ENCODE measurements at places on chromosomes 7 and 10. TPM values are rescaled to one million over a fixed set of nuclear protein-coding genes. Genes with fewer than 3 reads are reported as not detected.

Gene NRP1
- total RNA-seq: 168 TPM

GRCh38 chr7:149791-150636, 42.4 kb upstream of the FAM20C start:
- no peaks in the 10 kb centered on the region for H3K27me3 ChIP-seq
- H3K36me3 ChIP-seq: no peaks in the 10 kb centered on the region
- peak; percentile 52 for DNase-seq
- H3K27ac ChIP-seq: peak overlapping the region; percentile 96
- peak overlapping the region; percentile 74 for H3K4me3 ChIP-seq
- peaks cover 27% of the 10 kb centered on the region for H3K4me1 ChIP-seq

DNA sequence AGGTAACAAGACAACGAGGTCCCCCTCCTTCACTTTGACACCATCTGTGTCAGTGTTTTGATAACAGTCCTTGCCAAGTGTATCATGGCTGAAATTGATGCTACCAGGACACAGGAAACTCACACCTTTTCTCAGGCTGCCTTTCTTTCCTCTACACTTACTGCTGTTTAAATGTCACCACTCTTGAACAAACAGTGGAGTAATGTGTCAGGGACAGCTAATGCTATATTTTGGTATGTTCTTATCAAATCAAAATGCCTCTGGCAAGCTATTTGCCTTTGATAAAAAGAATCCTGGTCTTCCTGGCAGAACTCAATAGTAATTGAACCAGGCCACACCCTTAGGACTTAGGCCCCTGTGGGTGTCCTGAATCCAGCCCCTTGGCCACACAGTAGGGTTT, 692.9 kb downstream of the LRMDA start:
- H3K27ac ChIP-seq: no peak overlapping the region
- H3K4me3 ChIP-seq: no peak overlapping the region
- no peaks in the 10 kb centered on the region for H3K36me3 ChIP-seq
- peaks cover 15% of the 10 kb centered on the region for H3K4me1 ChIP-seq
- H3K27me3 ChIP-seq: no peaks in the 10 kb centered on the region

- H3K36me3 ChIP-seq: no peaks in the 10 kb centered on the region
- H3K4me3 ChIP-seq: no peak overlapping the region
- DNase-seq: no peak
- no peak overlapping the region for H3K27ac ChIP-seq
These were observed 166.3 kb downstream of the LCOR start for GRCh38 chr10:96998329-96998888.

- H3K4me1 ChIP-seq: peaks cover 79% of the 10 kb centered on the region
- peak overlapping the region; percentile 61 for H3K27ac ChIP-seq
- H3K4me3 ChIP-seq: no peak overlapping the region
- DNase-seq: peak; percentile 38
- no peaks in the 10 kb centered on the region for H3K27me3 ChIP-seq
These were observed 27.7 kb downstream of the PPP2R2D start for GRCh38 chr10:131928248-131929095.

DNA sequence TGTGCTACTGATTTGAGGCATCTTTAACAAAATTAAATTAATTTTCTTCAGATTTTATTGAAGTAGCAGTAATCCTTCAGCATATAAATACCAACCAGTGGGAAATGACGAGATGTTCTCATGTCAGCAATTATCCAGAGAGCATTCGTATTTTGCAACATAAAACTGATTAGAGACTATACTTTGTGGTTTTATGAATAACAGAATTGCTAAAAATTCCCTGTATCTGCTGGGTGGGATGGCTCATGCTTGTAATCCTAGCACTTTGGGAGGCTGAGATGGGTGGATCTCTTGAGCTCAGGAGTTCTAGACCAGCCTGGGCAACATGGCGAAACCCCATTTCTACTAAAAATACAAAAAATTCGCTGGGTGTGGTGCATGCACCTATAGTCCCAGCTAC, 56.9 kb downstream of the ATAD1 start:
- DNase-seq: no peak
- H3K4me3 ChIP-seq: no peak overlapping the region
- H3K36me3 ChIP-seq: peaks cover 32% of the 10 kb centered on the region
- H3K27ac ChIP-seq: no peak overlapping the region
- H3K4me1 ChIP-seq: peaks cover 28% of the 10 kb centered on the region

Gene FFAR4
- 0.08 TPM for total RNA-seq

DNA sequence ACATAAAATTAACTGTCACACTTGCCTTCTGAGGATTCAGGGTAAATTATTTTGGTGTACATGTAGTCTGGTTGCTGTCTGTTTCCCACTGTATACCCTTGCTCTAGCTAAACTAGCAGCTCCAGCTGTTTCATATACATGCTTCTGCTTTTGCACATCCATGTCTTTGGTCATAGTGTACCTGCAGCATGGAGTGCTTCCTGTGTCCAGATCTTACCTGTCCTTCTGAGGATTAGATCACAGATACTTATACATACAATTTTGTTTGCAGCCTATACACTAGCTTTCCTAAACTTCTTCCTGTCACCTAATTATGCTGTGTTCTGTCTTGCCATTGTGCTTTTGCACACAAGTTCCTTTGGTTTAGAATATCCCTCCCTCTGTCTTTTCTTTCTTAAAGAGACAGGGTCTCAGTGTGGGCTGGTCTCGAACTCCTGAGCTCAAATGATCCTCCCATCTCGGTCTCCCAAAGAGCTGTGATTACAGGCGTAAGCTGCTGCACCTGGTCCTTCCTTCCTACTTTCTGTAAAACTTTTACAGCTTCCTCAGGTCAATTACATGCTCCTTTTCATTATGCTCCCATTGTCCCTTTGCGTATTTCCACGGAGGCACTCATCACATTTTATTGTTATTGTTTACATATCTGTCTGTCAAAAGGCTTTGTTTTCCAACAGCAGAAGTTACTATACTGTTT, 33.8 kb downstream of the TPST1 start:
- no peak for DNase-seq
- H3K27me3 ChIP-seq: no peaks in the 10 kb centered on the region
- peaks cover 7% of the 10 kb centered on the region for H3K36me3 ChIP-seq

DNA sequence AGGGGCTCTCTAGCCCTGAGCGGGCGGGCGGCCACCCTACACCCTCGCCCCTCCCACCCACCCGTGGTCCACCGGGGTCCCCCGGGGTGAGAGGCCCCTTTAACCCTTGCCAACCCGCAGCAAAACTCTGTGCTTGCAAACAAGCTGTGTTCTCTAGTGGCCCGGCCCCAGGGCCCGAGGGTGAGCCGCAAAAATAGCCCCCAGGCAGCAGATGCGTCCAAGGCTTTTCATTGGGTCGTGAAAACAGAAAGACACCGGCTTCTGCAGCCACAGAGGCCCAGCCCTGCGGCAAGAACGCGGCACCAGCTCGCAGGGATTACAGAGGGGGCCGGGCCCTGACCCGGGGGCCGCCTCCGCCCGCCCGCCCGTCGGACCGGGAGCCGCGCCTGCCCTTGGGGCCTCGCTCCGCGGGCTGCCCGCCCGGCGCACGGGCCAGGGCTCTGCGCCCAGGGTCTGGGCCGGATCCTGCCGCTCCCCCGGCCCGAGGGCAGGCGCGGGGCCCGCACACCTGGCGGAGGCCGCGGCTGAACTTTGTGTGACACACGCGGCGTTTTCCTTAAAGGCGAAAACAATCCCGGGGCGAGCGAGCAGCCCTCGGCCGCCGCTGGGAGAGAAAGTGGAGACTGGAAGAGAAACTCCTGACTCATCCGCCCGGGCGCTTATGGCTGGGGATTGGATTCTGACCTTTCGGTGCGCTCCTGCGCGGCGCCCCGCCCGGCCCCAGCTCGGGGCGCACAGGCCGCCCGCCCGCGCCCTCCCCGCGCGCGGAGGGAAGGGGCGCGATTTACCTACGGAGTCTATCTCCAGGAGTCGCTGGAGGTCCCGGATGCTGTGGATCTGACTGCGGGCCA, 2.8 kb downstream of the PDGFA start:
- H3K27me3 ChIP-seq: peaks cover 38% of the 10 kb centered on the region
- H3K4me1 ChIP-seq: peaks cover 83% of the 10 kb centered on the region
- peak; percentile 49 for DNase-seq
- H3K36me3 ChIP-seq: peaks cover 3% of the 10 kb centered on the region

DNA sequence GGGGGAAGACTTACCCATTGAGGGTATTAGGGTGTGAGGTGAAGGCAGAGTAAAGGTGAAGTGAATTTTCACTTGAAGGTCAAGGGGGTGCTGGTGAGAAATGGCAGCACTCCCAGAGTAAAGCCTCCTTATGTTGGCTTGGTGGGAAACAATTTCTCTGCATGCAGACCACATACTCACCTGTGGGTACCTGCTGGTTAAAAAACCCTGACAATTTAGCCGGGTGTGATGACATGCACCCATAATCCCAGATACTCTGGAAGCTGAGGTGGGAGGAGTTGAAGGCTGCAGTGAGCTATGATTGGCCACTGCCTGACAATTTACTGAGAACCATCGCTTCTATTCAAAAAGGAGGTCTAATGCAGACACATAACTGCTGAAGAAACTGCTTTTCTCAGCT, 5.5 kb downstream of the DNAJB9 start:
- H3K4me3 ChIP-seq: no peak overlapping the region
- peak overlapping the region; percentile 3 for H3K27ac ChIP-seq
- no peak for DNase-seq
- H3K27me3 ChIP-seq: no peaks in the 10 kb centered on the region

- no peak overlapping the region for H3K4me3 ChIP-seq
- H3K4me1 ChIP-seq: no peaks in the 10 kb centered on the region
These were observed 66.6 kb upstream of the WNT16 start for GRCh38 chr7:121262221-121262620.

Gene OPN1SW
- not detected for total RNA-seq

GRCh38 chr7:93461350-93461749, 113.2 kb downstream of the CALCR start:
- H3K4me3 ChIP-seq: no peak overlapping the region
- no peaks in the 10 kb centered on the region for H3K36me3 ChIP-seq
- DNase-seq: no peak

Gene UBTD1
- total RNA-seq: 17.1 TPM

Gene ERVW-1
- total RNA-seq: not detected

DNA sequence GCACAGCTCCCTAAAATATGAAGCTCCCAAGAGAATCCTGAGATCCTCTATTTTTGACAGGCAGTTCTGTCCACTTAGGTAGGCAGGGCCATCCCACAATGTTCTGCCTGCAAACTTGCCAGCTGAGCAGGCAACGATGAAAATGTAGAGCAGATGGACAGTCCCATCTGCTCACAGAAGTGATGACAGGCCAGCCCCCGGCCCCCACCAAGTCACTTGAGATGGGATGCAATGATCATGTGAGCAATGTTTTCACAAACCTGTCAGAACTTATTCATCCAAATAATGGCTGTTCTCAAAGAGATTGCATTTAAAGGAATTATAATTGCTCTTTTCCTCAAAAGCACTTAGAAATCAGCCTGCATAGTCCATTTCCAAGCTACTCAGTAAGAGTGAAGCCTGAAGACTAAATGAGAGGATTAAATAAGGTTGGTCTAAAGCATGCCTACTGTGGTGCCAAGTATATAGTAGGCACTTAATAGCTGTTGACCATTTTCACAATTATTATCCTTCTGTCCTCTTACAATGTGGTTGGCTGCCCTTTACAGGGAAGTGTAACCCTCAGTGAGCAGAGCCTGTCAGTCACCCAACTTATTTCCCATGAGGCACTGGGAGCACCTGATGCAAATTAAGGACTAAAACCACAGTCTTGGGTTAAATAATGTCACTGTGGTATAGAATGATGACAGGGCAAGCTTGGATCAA, 301.2 kb downstream of the FGFR2 start:
- peaks cover 11% of the 10 kb centered on the region for H3K4me1 ChIP-seq
- H3K36me3 ChIP-seq: no peaks in the 10 kb centered on the region
- DNase-seq: no peak
- H3K4me3 ChIP-seq: no peak overlapping the region
- peaks cover 5% of the 10 kb centered on the region for H3K27me3 ChIP-seq
